ENCODE measurements at places on chromosomes 4 and X. TPM values are rescaled to one million over a fixed set of nuclear protein-coding genes. Genes with fewer than 3 reads are reported as not detected.

DNA sequence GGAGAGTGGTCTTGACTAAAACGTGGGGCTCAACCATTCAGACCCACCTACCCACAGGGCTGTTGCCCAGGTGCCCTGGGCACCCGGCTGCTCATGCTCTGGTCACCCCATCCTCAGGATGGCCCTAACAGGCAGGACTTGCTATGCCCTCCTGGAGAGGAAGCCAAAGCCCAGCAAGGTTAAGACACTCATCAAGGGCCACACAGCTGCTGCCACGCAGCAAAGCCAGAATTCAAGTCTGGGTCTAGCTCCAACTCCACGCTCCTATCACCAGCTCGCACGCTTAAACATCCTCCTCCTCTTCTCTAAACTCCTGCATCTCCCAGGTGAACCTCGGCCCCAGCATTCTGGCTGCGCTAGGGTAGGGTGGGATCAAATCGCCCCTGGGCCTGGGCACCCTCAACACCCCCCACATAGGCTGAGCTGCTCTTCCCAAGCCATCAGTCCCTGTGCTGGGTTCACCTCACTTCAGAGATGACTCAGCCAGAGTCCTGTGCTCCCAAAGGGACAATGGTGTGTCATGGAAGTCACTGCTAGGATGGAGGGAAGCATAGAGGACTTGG lies 54.1 kb downstream of the PPP2R2C start:
- H3K36me3 ChIP-seq: no peaks in the 10 kb centered on the region
- H3K4me3 ChIP-seq: no peak overlapping the region
- H3K27me3 ChIP-seq: peaks cover 12% of the 10 kb centered on the region
- H3K27ac ChIP-seq: no peak overlapping the region
- H3K4me1 ChIP-seq: no peaks in the 10 kb centered on the region

GRCh38 chrX:12370497-12370986 lies 232.3 kb downstream of the FRMPD4 start:
- H3K27me3 ChIP-seq: no peaks in the 10 kb centered on the region
- no peaks in the 10 kb centered on the region for H3K4me1 ChIP-seq
- H3K4me3 ChIP-seq: no peak overlapping the region
- no peak overlapping the region for H3K27ac ChIP-seq
- DNase-seq: no peak

DNA sequence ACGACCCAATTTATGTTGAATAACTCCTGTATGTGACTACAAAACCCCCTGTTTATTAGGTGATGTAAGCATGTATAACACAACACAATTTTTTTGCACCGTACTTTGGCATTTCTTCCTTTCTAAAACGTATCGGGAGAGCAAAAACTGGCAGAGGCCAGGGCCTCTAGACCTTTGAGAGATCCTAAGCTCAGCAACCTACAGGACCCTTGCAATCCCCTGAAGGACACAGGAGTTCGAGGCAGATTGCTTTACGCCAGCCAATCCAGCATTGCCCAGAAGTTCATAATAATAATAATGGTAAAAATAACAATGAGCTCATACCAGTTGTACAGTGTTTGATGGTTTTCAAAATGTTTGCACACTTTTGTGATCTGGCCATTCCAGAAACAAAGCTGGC lies 7.7 kb downstream of the NKX3-2 start:
- H3K36me3 ChIP-seq: peaks cover 15% of the 10 kb centered on the region
- H3K27me3 ChIP-seq: peaks cover 11% of the 10 kb centered on the region
- H3K4me1 ChIP-seq: peaks cover 19% of the 10 kb centered on the region
- DNase-seq: no peak
- H3K4me3 ChIP-seq: no peak overlapping the region
- H3K27ac ChIP-seq: no peak overlapping the region

GRCh38 chr4:129248621-129249020 lies 152.7 kb downstream of the C4orf33 start:
- peaks cover 10% of the 10 kb centered on the region for H3K36me3 ChIP-seq
- no peaks in the 10 kb centered on the region for H3K27me3 ChIP-seq
- DNase-seq: no peak
- no peak overlapping the region for H3K4me3 ChIP-seq
- no peak overlapping the region for H3K27ac ChIP-seq

DNA sequence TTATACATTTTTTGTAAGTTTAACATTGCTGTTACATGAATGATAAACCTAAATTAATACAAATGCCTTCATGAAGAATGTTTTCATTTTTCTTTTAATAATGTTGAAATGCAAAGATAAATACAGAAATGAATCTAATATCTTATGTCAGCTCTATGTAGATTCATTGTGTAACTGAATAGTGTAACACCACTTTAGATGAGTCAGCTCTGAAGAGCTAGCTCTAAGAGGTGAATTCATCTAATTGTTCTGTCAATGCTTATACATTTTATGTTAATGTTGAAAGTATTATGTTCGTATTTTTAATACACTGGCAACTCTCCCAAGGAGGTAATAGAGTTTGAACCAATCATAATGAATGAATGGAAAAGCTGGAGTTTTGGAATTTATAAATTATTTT lies 146.9 kb upstream of the FMR1 start:
- no peak for DNase-seq
- no peaks in the 10 kb centered on the region for H3K4me1 ChIP-seq
- H3K27me3 ChIP-seq: no peaks in the 10 kb centered on the region
- no peak overlapping the region for H3K4me3 ChIP-seq
- H3K36me3 ChIP-seq: no peaks in the 10 kb centered on the region
- no peak overlapping the region for H3K27ac ChIP-seq

DNA sequence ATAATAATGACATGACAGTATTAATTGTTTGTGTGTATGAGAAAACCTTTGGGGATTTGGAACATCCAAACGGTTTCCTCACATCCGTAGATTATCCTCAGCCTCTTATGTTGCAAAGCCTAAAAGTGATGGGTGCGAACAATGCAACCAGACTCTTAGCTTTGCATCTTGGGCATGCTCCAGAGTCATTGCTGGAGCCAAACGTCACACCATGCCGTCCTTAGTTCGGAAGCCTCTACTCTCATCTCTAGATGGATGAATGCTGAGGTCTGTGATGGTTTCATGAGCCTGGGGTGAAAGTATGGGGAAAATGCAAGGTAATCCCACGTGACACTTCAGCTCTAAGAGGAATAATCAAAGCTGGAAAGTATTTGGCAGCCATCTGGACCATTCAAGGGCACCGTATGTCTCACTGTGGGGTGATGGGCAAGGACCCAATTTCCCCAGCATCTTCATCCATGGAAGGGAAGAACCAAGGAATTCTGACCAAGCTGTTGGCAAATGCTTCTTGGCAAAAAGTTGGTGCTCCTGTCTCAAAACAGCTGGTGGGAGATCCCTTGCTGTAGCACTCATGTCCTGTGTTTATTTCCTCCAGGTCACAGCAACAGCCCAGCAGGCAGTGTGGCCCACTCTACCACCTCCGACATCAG lies 6.3 kb upstream of the RTL5 start:
- H3K27ac ChIP-seq: no peak overlapping the region
- H3K4me1 ChIP-seq: no peaks in the 10 kb centered on the region
- no peak for DNase-seq
- H3K4me3 ChIP-seq: no peak overlapping the region
- peaks cover 42% of the 10 kb centered on the region for H3K36me3 ChIP-seq
- H3K27me3 ChIP-seq: peaks cover 3% of the 10 kb centered on the region

GRCh38 chr4:138951764-138952163 lies 63.8 kb upstream of the NOCT start:
- H3K4me1 ChIP-seq: no peaks in the 10 kb centered on the region
- no peak overlapping the region for H3K4me3 ChIP-seq
- H3K36me3 ChIP-seq: no peaks in the 10 kb centered on the region

- no peaks in the 10 kb centered on the region for H3K36me3 ChIP-seq
- H3K4me1 ChIP-seq: no peaks in the 10 kb centered on the region
- no peak overlapping the region for H3K27ac ChIP-seq
- no peak for DNase-seq
Measured at GRCh38 chrX:138765051-138765450, 53.5 kb upstream of the FGF13 start.

GRCh38 chr4:8534129-8534528 lies 46.1 kb upstream of the GPR78 start:
- peaks cover 33% of the 10 kb centered on the region for H3K4me1 ChIP-seq
- H3K4me3 ChIP-seq: no peak overlapping the region
- peak overlapping the region; percentile 95 for H3K27ac ChIP-seq
- H3K36me3 ChIP-seq: no peaks in the 10 kb centered on the region

DNA sequence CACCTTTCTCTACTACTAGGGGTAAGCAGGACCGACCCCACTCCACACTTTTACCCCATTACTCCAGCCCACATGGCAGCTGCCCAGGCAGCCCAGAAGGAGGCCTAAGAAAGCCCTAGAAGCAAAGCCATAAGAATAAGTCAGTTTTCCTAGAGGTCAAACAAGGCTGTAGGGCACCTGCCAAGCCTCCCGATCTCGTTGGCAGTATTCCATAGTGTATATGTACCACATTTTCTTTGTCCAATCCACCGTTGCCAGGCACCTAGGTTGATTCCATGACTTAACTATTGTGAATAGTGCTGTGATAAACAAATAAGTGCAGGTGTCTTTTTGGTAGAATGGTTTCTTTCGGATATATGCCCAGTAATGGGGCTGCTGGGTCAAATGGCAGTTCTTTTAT lies 54.2 kb downstream of the RHOXF2B start:
- no peak for DNase-seq
- H3K4me3 ChIP-seq: no peak overlapping the region
- no peaks in the 10 kb centered on the region for H3K27me3 ChIP-seq
- no peaks in the 10 kb centered on the region for H3K36me3 ChIP-seq

DNA sequence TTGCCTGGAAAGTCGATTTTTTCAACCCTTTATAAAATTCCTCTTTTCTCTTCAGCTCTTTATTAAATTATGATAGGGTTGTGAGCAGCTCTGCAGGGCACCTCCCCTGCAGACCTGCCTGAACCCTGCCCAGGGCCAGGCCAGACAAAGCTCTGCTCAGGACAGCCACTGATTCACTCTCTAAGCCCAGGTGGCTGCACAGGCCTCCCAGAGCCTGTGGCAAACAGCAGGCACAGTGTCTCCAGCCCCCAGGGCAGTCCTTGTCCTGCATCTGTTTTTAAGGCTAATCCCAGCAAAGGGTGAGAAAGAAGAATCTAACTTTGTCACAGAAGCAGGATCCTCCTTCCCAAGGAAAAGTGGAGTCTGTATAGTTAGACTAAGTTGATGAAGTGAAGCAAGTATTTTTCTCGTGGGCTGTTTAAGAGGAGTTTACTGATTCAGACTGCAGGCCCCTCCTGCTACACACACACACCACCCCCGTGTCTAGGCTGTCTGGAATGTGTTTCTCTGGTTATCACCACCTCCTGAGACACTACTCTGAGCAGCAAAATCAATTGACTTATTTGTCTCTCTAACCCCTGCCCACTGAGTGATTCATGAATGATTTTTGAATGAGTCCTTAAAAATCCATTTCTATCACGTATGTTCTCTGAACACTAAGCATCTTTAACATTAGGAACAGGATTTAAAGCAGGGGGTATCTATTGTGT lies 101.7 kb downstream of the CHIC2 start:
- H3K4me1 ChIP-seq: peaks cover 6% of the 10 kb centered on the region
- no peak overlapping the region for H3K4me3 ChIP-seq
- H3K27me3 ChIP-seq: no peaks in the 10 kb centered on the region
- no peak for DNase-seq
- no peak overlapping the region for H3K27ac ChIP-seq
- H3K36me3 ChIP-seq: no peaks in the 10 kb centered on the region

- H3K36me3 ChIP-seq: no peaks in the 10 kb centered on the region
- H3K4me3 ChIP-seq: no peak overlapping the region
- H3K4me1 ChIP-seq: no peaks in the 10 kb centered on the region
Measured at GRCh38 chr4:76342191-76342590, 35.7 kb downstream of the STBD1 start.

DNA sequence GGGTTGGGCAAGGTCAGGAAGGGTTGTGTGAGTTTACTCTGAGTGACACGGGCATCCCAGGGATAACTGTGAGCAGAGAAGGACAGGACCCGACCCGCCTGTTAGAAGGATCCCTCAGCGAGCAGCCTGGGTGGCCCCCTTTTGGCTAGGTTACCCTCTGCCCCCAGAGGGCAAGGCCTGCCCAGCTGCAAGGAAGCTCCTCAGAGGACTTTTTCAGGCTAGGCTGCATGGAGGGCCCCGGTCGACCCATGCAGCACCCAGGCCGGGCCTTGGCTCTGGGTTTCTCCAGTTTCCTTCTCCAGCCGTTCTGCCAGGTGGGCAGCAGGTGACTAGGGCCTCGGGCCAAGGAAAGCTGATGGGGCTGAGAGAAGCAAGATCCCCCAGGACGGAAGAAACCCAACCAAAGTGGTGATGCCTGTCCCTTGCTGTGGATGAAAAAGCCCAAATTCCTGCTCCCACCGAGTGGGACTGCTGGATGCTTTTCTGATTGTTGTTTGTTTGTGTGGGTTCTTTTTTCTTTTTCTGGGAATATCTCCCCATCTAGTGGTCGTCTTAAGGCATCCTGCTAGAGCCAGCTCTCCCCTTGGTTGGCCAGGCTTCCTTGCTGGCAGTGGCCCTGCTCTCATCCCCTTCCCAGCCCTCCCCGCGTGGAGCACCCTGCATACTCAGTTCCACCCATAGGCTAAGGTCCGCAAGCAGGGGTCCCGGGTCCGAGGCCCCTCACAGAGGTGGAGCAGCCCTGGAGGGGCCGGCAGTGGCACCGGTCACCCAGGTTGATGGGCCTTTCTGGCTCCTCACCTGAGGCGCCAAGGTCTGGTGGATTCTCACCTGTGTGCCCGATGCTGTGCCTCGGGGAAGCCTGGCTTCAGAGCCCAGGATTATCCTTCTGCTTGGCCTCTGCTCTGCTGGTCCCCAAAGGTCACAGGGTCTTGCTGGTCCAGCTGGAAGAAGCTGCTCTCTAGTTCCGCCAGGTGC lies 1.8 kb downstream of the ZFP92 start:
- H3K27me3 ChIP-seq: peaks cover 2% of the 10 kb centered on the region
- no peak overlapping the region for H3K4me3 ChIP-seq
- no peaks in the 10 kb centered on the region for H3K4me1 ChIP-seq
- no peak for DNase-seq
- H3K36me3 ChIP-seq: no peaks in the 10 kb centered on the region
- no peak overlapping the region for H3K27ac ChIP-seq

DNA sequence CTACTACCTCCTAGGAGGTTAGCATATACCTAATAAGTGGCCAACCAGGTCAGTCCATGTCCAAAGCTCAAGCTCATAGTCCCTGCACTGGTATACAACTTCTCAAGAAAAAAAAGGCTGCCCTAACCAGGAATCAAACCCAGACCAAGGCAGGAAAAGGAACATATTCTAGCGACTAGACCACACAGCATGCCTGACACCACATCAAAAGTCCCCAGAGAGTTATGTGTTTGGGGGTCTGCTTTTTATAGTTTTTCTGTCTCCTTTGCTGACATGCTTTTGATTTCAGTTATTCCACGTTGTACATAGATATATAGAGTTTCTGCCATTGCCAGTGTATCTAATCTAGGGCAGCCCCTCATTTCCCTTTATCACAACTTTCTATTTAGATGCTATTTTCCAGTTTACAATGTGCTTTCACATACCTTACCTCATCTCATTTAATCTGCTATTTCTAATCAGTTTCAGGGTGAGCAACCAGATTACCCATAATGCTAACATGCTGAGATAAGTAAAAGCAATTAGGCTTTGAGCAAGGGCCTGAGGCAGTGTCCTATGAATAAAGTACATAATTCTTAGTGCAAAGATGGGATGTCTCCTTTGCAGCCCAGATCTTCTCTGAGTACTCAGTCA lies 17.8 kb downstream of the ARHGEF6 start:
- H3K36me3 ChIP-seq: no peaks in the 10 kb centered on the region
- no peak for DNase-seq
- no peak overlapping the region for H3K4me3 ChIP-seq
- no peak overlapping the region for H3K27ac ChIP-seq
- no peaks in the 10 kb centered on the region for H3K4me1 ChIP-seq

- no peaks in the 10 kb centered on the region for H3K36me3 ChIP-seq
- H3K4me1 ChIP-seq: peaks cover 4% of the 10 kb centered on the region
- no peak overlapping the region for H3K27ac ChIP-seq
- no peaks in the 10 kb centered on the region for H3K27me3 ChIP-seq
- no peak overlapping the region for H3K4me3 ChIP-seq
- no peak for DNase-seq
Measured at GRCh38 chrX:65987811-65988210, 52.1 kb downstream of the VSIG4 start.

Gene CDS1
- 2.0 TPM for total RNA-seq

Gene SMR3B
- total RNA-seq: 1.1 TPM

Gene LIMCH1
- 257 TPM for total RNA-seq

Gene MAP3K15
- total RNA-seq: 1.7 TPM

Gene EDNRA
- 0.23 TPM for total RNA-seq
